Activated T-cell treated with anti-CD3 and anti-CD28 coated beads for 48 hours (primary cell): ENCODE measurements at places on chromosomes 4 and X.

DNA sequence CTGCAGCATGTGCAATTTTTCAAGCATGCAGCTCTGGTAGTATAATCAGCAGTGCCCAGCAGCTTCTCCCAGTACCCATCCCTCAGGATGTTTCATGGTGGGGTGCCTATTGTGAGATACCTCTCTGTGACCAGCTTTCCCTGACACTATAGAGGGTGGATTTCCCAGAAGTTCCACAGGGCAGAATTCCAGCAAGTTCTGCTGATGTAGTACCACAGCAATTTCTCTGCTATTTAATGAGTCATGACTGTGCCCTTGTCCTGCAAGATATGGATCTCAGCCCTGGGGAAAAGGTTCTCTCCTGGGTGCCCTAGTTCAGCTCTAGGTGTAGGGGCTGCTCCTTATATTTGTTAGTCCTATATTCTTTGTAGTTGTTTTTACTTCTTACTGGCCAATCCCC is 174.8 kb downstream of the ENOX2 start:
- no peak for DNase-seq

DNA sequence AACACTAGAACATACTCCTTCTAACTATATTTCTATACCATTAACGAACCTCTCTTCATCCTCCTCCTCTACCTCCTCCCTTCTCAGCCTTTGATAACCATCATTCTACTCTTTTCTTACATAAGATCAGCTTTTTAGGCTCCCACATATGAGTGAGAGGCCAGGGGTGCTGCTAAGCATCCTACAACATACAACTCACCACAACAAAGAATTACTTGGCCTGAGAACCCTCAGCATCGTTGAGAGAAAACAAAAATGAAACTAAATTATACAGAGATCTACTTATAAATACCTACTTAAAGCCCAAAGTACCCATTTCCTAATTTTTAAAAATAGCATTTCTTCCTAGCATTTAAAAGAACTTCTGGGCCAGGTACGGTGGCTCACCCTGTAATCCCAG is 77.7 kb downstream of the CC2D2A start:
- DNase-seq = no peak

- no peak for DNase-seq
Observed at GRCh38 chr4:55884093-55884850, 30.8 kb downstream of the EXOC1 start.

GRCh38 chr4:83618431-83618830 is 82.5 kb downstream of the GPAT3 start:
- DNase-seq = no peak

GRCh38 chr4:76806757-76807156 is 91.2 kb downstream of the SOWAHB start:
- no peak for DNase-seq

GRCh38 chr4:8368998-8369397 is 71.5 kb downstream of the ACOX3 start:
- DNase-seq = no peak

- DNase-seq = no peak
Observed at GRCh38 chr4:7060346-7061150, 7.3 kb downstream of the GRPEL1 start.

- DNase-seq = no peak
Observed at GRCh38 chrX:85109235-85109634, 105.6 kb downstream of the APOOL start.

DNA sequence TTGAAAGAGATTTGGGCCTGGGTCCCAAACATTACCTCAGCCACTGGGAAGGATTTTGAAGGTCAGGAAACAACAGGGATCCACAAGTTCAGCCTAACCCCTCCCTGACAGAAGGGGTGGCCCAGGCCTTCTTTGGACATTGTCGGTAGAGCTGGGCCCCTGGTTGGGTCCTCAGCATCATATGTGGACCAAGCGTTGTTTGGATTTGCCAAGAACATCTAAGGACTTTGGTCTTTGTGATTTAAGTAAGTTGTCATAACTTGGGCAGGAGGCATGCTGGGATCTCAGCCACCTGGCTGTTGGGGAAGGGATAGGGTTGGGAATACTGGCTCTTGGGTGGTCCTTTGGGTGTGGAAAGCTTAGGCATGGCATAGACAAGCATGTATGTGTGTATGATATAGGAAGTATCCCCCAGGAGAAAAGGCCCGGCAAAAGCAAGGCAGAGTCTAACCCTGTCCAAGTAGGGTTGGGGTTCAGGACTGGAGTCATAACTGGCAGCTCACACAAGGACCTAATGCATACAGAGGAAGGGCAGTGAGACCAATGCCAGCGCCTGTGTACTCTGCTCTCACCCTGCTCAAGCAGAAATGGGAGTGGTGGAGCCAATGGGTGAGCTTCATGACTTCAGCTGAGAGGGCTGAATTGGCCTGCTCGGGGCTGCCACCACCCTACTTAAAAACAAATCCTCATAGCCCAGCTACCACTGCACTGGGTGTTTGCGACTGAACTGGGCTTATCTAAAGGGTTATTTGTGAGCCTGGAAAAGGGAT is 102.8 kb downstream of the RTL5 start:
- no peak for DNase-seq

DNA sequence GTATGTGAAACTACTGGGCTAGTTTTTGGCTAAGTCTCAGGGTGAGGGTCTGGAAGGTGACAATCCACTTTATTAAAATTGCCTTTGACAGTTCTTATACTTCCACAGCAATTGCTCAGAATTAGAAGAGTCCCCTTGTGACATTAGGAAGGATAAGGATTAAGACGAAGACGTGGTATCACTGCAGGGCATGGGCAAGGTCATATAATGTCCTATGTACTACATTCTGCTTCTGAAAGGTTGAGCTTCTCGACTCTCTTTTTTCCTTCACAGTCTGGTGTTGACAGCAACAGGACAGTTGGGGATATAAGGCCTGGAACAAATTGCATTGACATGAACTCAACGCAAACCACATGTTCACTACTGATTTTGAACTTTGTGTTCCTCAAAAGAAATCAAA is 40.9 kb upstream of the PRDM5 start:
- DNase-seq = no peak

DNA sequence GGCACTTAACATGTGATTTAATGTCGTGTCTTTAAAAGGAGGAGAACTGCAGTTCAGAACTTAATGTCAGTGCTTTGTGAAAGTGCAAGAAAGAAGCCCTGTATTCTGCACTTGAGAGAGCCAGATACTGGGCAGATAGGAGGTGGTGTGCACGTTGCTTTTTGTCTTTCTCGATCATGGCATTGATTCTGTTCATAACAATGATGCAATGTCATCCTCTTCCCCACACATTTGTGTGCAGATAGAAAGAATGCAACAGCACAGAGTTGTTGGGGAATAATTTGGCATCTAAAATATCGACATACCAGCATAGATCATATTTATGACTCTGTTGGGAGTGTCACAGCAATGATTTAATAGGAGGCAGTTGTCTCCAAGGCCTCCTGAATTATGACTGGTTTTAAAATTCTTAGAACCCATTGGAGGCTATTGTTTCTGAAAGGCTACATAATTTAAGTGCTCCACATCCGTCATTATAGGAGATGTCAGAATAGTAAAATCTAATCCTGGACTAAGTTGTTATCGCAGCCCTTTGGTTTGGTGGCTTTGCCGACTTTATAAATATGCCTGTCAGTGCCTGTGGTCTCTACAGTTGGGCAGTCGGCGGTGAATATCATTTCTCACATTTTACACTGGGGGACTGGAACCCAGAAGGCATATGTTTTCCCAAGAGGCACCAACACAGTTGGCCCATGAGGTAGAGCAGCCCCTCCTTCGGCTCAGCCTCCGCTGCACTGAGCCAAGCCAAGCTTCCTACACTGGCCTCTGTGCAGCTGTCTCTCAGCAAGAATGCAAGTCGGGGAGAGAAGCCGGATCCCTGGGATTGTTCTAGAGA is 124.9 kb downstream of the PTTG2 start:
- no peak for DNase-seq

- no peak for DNase-seq
Observed at GRCh38 chrX:118181030-118181429, 64.4 kb upstream of the KLHL13 start.

DNA sequence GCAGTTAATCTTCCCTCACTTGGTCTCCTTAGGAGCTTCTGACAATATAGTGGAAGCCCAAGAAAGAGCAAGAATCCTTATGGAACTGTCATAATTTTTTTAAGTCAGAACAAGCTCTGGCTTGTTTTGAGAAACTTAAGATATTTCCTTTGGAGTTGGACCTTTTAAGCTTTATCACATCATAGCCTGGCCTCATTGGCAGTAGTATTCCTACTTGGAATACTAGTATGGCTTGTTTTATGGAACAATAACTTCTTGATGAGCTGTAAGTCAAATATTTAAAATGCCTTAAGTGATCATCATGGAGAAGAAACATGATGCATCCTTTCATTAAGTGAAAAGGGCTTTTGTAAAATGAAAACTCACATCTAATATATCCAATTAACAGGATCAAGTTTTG is 78.0 kb upstream of the NRK start:
- DNase-seq = no peak

GRCh38 chr4:54104907-54105306 is 4.9 kb downstream of the GSX2 start:
- DNase-seq = no peak

GRCh38 chr4:180664766-180665368 is 1578.3 kb upstream of the TENM3 start:
- DNase-seq = peak; percentile 24

- DNase-seq = no peak
Observed at GRCh38 chrX:150239946-150240642, 123.0 kb upstream of the MAMLD1 start.

- DNase-seq = no peak
Observed at GRCh38 chrX:73831500-73831899, 268.5 kb downstream of the CHIC1 start.

- DNase-seq = no peak
Observed at GRCh38 chr4:41880840-41881831, 54.1 kb upstream of the TMEM33 start.

- no peak for DNase-seq
Observed at GRCh38 chr4:163744861-163745260, 250.4 kb downstream of the TMA16 start.

DNA sequence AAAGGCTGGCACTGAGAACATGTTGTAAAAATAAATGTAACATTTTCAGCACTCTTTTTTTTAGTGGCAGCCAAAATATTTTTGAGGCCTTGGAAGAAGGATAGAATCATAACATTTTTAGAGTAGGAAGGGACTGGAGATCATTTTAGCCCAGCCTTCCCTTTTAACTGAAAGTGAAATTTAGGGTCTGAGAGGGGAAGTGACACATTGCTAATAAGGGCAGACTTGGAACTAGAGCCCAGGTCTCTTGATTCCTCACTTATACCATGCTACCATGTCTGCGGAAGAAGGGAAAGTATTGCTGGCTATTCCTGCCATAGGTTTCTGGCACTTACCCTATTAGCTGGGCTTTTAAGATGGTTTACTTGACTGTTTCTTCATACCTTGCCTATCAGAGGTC is 4.8 kb downstream of the WDR44 start:
- DNase-seq = no peak

DNA sequence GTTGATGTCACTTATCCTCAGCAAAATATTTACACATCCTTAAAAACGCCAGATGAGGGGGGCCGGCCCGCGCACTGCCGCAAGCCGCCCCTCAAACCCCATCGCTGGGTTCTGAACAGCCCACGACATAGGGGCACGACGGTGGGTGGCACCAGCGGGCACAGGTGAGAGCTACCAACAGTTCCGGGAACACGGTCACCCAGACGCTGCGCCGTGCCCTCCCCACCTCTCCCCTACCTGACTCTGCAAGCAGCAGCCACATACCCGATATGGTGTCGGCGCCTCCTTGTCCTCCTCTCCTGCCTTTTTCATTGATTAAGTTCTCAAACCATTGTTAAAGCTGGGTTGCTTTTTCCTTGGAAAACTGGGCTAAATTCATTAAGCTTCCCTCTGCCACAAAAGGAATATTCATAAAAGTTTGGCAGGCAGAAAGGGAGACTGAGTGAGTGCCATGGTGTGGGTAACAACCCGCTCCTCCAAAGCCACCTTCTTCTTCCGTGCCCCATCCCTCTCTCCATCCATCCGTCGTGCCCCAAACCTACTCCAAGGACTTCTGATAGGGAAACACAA is 1.4 kb downstream of the RAI2 start:
- DNase-seq = no peak

DNA sequence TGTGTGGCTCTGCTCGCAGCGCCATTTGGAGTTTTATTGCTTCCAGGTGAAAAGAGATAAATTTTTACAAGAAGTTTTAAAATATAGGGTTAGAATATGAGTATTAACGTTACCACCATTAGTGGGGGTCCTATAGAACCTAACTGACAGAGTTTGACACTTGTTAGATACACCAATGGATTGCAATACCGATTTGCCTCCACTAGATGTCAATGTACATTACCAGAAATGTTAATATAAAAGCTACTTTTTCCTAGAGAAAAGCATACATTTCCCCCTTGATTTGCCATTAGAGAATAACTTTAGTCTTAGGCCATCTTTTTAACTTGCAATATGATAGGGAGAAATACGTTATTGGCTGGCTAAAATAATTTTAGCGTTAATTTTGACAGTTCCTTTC is 108.4 kb downstream of the LINC00632 start:
- no peak for DNase-seq

DNA sequence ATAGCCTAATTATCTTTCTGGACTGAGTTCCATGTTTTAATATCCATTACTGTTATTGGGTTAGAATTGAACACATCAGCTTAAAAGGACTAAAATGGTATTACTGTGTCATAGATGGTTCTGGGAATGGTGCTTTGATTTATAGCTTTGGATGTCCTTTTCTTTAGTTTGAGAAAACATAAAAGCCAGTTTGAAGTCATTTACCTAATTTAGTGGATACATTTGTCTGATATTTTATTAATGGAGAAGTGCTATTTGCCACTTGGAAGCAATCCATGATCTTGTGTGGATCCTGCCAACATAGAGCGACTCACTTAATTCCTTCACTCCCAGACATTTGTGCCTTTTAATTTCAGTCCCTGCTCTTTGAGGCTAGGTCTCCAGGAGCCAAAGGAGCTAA is 212.4 kb upstream of the PACRGL start:
- DNase-seq = no peak

DNA sequence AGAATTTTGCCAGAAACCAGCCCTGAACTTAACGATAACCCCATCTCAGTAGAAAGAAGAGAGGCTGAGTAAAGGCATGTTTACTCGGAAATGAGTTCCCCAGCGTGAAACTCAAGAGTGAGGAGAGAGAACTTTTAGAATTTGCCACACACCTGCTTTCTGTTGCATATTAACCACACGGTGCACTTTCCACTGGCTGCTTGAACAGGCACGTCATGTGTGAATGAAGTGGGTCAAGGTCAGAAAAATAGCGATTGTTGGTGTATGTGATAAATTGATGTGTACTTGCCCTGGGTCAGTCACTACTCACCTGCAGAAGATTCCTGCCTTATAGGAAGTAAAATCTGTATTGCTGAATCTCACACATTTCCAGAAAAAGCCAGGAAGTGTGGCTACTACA is 395.7 kb downstream of the TRIML1 start:
- DNase-seq = no peak

- no peak for DNase-seq
Observed at GRCh38 chr4:87982446-87983010, 7.0 kb downstream of the SPP1 start.

DNA sequence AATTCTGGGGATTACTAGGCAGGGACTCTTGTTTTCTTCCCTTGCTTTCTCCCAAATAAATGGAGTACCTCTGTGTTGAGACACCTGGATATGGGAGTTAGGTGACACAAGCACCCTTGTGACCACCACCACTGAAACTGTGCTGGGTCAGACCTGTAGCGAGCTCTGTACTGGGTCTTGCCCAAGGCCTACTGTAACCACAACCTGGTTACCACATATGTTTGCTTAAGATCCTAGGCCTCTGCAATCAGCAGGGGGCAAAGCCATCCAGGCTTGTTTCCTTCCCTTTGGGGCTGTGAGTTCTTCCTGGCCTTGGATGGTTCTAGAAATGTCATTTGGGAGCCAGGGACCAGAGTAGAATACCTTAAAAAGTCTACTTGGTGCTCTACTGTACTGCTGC is 49.4 kb downstream of the LPAR4 start:
- no peak for DNase-seq
